Right kidney (tissue), 9 donors: ENCODE measurements at places on chromosomes 5 and 9.

DNA sequence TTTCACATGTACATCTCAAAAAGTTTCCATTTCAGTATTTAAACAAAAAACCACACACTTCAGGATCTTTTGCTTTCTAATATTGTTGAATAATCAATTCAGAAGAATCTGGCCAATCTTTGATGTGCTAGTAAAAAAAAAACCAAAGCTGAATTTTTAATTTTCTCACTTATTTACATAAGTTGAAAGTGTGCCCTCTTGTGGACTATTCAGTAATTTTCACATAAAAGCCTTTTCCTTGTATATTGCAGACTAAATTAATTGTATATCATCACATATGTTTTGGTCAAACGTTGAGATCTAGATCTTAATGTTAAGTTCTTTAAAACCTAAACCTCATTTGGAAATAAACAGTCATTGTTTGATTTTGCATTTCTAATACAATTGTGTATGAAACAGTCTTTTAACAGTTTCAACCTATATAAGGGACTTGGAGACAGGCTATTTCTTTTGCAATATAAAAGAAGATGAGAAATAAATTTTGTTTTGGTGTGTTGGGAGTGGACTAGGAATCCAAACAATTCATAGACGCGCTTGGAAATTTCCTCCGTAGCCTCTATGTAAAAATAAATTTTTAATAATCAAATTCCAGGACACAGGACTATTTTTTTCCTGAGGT, 68.1 kb downstream of the NIPBL start:
- no peak for DNase-seq

GRCh38 chr5:95780597-95780996, 41.9 kb downstream of the GLRX start:
- DNase-seq = no peak

DNA sequence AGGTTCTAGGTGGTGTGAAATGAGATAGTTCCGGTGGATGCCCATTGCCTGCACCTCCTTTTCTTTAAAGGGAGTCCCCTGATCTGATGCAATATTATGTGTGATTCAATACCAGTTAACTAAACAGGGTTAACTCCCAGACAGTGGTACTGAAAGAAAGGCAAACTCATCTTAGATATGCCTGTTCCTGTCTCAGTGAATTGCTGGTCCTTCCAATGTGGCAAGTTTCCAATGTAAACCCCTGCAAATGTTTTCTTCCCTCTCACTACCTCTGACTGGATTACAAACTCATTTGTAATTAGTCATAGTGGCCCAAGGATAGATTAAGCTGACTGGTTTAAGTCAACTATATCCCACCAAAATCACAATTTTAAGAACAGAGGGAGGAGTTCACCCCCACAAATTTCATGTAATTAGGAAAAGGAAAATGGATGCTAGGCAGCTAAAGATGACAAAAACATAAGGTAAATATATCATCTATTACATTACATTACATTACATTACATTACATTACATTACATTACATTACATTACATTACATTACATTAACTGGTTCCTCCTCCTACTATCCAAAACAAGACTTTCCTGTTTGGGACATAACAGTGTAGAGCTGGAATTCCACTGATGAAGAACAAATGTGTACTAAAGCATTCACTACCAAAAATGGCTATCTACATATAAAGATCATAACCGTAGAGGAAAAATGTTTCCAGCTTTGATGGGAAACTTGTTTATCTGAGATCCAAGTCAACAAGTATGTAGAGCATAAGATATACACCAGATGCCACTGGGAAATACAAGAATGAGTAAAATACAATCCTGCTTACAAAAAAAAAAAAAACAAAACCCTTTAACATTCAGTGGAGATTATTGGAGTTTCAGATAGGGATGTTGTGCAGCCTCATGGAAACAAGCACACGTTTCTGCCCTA, 121.5 kb upstream of the SNX2 start:
- peak; percentile 17 for DNase-seq

DNA sequence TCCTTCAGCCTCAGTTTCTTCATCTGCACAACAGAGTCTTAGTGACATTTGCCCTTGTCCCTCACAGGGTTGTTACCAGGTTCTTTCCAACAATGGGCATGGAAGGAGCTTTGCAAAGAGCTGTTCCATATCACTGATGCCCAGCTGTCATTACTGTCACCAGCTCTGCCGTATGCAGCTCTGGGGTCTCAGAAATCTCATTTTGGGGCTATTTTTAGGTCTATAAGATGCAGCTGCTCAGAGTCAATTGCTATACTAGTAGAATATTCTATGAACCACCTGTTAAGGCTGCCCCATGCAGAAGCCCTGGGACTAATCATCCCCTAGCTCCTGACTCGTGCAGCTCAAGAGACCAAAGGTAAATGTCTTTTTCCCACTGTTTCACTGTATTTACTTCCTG, 105.1 kb upstream of the TNPO1 start:
- DNase-seq = no peak

DNA sequence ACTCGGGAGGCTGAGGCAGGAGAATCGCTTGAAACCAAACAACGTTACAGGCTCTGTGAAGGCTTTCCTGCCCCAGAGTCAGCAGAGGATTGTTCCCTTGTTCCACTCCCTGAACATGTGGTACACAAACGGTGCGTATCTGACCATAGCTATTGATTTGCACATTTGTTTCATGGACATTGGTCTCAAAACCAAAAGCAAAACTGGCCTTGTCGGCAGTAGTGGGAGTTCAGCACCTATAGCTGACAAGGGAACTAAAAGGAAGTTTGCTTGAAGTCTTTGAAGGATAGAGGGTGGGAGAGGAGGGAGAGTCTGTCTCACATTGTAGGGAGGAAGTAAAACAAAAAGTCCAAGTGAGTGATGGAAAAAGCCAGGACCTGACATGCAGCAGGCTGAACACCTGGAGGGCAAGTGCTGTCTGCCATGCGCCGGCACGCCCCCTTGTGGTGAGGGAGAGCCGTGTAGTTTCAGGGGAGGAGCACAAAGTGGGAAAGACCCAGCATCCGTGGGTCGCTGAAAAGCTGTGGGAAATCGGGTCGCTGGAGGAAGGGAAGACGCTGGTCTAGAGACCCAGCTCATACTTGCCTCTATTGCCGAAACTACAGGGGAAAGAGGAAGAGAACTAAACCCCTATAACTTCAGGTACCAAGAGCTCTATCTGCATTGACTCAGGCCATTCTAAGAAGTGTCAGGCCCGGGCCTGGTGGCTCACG, 58.0 kb downstream of the RAD23B start:
- DNase-seq = peak; percentile 22

GRCh38 chr5:87900419-87900818, 368.2 kb downstream of the TMEM161B start:
- no peak for DNase-seq

GRCh38 chr9:125845271-125845808, 98.2 kb downstream of the PBX3 start:
- DNase-seq = no peak

- peak; percentile 41 for DNase-seq
These were observed at the start of gene SLC6A7 for GRCh38 chr5:150189728-150190502. SLC6A7 (plus strand) TSS chr5:150190062; CDS start chr5:150190328, 266 bp downstream.

DNA sequence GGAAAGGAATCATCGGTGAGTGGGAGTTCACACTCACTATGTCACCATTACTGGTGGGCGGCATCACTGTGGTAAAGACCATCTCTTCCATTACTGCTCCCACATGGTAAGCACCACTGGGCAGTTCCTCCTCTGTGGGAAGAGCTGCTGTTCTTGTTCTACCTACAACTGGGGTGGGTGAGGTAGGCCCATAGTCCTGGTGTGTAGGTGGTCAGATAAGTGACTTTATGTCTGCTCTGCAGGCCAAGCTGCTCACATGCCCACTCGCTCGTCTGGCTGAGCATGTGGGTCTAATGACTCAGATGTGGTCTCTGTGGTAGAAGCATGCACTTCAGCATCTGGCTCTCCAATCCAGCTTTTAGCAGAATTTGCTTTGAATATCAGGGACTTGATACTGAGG, 82.9 kb downstream of the TMEM215 start:
- no peak for DNase-seq

GRCh38 chr5:163861670-163862069, 356.3 kb downstream of the MAT2B start:
- DNase-seq = no peak
